Stimulated activated CD4-positive, alpha-beta T cell treated with anti-CD3 and anti-CD28 coated beads, Interleukin-4, amount 100 ng/mL, for 48 hours (primary cell): ENCODE measurements at places on chromosomes 13 and 19.

DNA sequence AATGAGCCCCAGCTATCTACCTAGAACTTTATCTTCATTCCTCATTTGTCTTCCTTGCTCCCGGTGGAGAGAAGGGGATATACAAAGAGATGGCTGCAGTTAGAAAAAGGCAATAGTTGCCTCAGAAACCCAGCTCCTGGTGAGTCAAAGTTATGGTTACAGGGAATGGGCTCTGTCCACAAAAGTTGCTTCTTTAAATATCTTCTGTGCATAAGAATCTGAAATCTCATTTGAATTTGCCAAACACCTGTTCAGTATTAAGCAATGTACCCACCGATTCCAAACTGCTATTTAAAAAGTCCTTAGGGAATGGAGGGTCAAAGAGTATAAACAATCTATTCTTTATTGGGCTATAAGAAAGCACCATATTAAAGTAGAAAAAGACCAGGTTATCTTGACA lies 48.4 kb downstream of the DCLK1 start:
- DNase-seq: no peak

DNA sequence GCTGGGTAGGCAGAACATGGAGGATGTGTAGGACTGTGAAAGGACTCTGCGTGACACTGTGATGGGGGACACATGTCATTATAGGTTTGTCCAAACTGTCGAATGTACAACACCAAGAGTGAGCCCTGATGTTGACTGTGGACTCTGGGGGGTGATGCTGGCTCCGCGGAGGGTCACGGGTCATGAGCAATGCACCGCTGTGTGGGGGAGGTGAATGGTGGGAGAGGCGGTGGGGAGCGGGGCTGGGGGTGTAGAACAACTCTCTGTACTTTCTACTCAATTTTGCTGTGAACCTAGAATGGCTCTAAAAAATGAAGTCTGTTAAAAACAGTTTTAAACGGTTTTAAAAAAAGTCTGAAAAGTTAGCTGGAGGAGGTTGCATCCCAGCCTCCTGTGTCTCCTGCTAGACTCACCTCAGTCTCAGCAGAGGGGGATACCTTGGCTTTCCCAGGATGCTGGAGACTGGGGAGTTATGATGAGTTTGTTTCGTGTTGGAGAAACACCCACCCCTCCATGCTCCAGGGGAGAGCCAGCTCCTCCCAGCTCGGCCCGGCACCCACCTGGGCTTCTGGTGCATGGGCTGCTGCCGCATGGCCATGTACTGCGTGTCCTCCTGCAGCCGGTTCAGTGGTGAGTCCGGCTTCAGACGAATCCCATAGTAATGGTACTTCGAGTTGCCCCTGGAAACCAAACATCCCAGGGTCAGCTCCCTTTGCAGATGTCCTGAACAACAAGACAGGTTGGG lies 34.7 kb upstream of the RANBP3 start:
- no peak for DNase-seq

DNA sequence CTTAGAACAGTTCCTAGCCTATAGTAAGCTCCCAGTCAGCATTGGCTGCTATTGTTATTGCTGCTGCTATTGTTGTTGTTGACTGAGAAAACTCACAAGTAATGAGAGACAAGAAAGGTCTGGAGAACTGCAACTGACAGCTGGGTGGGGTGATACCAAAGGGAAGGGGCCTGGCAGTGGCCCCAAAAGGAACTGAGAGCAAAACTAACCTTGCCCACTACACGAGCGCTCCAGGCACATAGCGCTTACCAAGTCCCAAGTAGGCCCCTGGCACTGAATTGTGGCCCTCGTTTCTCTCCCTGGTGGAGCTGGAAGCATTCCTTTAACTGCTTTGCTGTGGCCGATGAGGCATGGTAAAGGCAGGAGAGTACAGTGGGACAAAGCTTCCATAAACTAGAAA lies 59.7 kb downstream of the KCTD12 start:
- DNase-seq: no peak

- DNase-seq: no peak
Measured at GRCh38 chr13:113931841-113932459, 41.9 kb downstream of the C13orf46 start.

GRCh38 chr19:35414442-35414841 lies 33.6 kb upstream of the FFAR2 start:
- no peak for DNase-seq

DNA sequence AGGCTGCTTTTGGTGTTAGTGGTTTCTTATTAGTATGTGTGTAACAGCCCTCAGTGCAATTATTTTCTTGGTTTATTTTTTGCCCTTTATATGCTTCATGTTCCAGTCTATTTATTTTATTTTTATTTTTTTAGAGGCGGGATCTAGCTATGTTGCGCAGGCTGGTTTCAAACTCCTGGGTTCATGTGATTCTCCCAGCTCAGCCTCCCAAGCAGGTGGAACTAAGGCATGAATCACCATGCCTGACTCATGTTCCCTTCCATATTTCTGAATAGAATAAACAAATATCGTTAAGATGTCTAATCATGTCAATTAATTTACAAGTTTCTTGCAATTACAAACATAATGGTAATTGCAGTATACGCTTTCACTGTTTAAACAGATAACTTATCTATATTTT lies 11.7 kb downstream of the SKA3 start:
- DNase-seq: no peak

- DNase-seq: no peak
Measured at GRCh38 chr19:47729468-47729798, 15.9 kb upstream of the NOP53 start.

GRCh38 chr13:44362394-44363040 lies 11.1 kb upstream of the SERP2 start:
- no peak for DNase-seq

DNA sequence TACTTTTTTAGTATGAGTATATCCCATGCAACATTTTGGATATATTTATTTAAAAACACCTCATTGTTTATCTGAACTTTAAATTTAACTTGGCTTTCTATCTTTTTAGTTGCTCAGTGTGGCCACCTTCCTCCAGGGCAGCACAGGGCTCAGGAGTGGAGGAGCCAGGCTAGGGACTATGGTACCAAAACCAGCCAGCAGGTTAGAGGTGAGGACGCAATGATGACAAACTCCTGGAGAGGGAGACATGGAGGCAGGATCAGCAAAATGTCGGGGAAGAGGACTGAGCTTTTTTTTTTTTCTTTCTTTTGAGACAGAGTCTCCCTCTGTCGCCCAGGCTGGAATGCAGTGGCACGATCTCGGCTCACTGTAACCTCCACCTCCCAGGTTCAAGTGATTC lies 29.6 kb upstream of the CALM3 start:
- no peak for DNase-seq

- no peak for DNase-seq
Measured at GRCh38 chr19:35144259-35144599, 1.2 kb downstream of the FXYD7 start.

DNA sequence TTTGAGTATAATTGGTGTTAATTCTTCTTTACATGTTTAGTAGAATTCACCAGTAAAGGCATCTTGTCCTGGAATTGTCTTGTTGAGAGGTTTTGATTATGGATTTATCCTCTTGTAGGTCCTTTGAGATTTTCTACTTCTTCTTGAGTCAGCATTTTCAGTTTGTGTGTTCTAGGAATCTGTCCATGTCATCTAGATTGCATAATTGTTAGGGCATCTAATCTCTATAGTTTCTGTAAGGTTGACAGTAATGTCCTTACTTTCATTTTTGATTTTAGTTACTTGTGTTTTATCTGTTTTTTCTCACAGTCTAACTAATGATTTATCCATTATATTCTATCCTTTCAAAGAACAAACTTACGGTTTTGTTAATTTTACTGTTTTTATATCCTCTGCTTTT lies 492.0 kb downstream of the FGF9 start:
- DNase-seq: no peak

GRCh38 chr13:48892688-48893075 lies 83.0 kb upstream of the FNDC3A start:
- DNase-seq: no peak

DNA sequence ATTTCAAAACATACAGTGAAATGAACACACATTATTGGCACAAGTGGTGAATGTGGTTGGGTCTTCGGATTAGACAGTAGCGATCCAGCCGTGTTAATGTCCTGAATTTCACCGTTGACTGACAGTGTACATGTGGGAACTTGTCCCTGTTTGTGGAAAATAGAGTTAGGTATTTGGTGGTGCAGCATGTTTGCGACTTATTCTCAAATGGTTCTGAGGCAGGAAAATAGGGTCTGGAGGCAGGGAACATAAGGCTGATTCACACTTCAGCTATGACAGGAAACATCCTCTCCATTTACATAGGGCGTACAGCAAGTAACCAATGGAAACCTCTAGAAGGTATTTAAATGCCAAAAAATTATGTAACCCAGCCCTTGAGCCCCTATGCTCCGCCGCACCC lies 4.2 kb downstream of the LGALS7B start:
- DNase-seq: no peak

GRCh38 chr19:3699741-3700241 lies 477 bp downstream of the PIP5K1C start:
- no peak for DNase-seq

GRCh38 chr19:51547397-51548212 lies 16.1 kb upstream of the SIGLEC6 start:
- no peak for DNase-seq

- DNase-seq: no peak
Measured at GRCh38 chr19:29247872-29248271, 34.9 kb upstream of the UQCRFS1 start.

DNA sequence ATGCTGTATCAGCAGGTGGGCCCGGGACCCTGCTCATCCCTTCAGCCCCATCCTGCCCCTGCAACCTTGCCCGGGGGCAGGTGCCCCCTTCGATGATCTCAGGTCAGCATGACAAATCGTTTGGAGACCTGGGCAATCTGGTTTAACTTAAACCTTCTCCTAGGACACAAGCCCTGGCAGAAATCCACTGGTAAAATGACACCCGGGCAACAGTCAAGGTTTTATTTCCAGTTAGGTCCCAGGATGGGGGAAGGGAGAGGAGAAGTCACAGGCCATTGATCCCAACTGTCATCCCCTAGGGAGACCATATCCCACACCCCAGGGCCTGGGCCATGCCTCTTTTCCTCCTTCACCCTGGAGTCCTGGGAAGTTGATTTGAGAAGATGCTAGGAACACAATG lies 1.8 kb upstream of the PLIN5 start:
- no peak for DNase-seq

GRCh38 chr13:41409611-41410010 lies 47.7 kb upstream of the RGCC start:
- no peak for DNase-seq

GRCh38 chr13:43191546-43191945 lies 168.2 kb downstream of the DNAJC15 start:
- DNase-seq: no peak

DNA sequence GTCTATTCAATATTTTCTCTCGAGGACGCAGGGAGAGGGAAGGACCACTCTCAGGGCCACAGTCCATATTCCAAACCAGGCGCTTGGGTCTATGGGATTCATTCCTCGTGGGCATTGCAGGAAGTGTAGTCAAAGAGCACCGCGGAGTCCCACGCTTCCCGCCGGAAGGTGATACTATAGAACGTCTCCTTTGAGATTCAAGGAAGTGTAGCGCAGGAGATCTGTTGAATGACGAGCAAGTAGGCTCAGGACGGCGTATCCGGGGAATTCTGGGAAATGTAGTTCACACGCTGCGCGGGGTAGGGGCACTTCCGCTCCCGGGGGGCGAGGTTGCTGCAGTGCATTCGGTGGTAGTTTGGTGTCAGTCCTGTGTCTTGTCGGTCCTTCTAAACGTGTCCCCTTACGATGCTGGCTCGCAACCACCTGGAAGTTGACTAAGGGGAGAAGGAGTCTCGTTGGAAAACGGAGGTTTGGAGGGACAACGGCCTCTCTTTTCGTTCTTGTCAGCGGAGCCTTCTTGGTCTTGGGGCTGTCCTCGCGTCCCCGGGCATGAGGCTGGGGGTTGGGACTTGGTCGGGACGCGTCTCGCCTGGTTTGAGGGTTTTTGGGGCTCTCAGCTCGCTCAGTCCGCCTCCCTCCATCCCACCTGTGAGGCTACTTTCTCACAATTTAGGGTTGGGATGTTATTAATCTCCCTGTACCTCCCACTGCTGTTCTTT lies at the start of gene ZNF284:
ZNF284 (plus strand) TSS at position 336 of the 719 bp plus-strand sequence. CDS start 4,231 bp downstream, outside the sequence.
- peak; percentile 76 for DNase-seq
